Stimulated activated CD4-positive, alpha-beta T cell treated with anti-CD3 and anti-CD28 coated beads, Interleukin-12 subunit alpha, Interleukin-12 subunit beta, amount 100 ng/mL, for 48 hours (primary cell): ENCODE measurements at places on chromosomes 1 and 21.

GRCh38 chr1:91569411-91570119 lies 68.9 kb downstream of the CDC7 start:
- no peak for DNase-seq

DNA sequence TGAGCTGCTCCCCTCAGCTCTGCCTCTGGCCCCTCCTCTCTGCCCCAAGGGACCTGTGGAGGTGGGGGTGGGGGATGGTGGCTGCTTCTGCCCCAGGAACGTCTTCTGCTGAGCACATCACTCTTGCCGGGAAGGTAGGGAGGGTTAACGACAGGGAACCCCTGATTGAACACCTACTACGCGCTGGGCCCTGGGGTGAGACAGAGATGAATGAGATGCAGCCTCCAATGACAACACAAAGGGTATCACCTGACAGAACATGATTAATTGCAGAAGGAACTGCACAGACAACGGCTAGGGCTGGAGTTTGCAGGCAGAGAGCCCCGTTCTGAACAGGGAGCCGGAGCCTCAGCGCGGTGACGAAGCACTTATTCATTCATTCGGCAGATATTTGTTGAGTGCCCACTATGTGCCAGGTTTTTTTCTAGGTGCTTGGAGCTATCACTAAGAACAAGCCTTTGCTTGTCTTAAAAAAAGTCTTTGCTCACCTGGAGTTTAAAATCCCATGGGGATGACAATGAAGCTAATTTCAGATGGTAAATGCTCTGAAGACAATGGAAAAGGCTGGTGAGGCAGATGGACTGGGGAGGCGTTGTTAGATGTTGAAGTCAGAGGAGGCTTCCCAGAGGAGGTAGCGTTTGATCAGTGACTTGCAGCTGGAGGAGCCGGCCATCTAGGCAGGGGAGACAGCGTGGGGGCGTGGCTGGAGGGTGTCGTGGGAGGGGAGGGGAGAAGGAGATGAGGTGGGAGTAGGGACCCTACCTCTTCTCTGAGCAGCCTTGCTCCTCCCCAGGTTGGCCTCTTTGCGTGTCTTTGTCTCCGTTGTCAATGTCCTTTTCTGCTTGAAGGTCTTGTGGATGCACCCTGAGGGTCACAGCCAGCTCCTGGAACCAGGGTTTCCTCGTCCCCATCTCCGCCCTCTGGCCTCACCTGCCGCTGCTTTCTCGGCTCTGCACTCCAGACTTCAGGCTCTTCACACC lies 103.1 kb upstream of the CSF3R start:
- no peak for DNase-seq

GRCh38 chr1:111803951-111804350 lies 48.2 kb downstream of the DDX20 start:
- DNase-seq, result no peak

DNA sequence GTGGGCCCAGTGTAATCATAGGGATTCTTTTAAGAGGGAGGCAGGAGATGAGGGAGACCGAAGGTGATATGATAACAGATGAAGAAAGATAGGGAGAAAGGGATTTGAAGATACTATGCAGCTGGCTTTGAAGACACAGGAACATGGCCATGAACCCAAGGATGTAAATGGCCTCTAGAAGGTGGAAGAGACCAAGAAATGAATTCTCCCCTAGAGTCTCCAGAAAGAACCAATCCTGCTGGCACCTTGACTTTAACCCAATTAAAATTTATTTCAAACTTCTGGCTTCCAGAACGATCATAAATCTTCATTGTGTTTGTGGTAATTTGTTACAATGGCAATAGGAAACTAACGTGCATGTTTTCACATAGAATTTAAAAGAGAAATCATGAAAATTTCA lies 95.0 kb upstream of the GORAB start:
- DNase-seq, result no peak

- no peak for DNase-seq
Measured at GRCh38 chr1:63005812-63006211, 221.9 kb downstream of the ATG4C start.

GRCh38 chr1:217647791-217648190 lies 16.6 kb downstream of the SPATA17 start:
- no peak for DNase-seq

GRCh38 chr1:223443397-223443796 lies 50.2 kb downstream of the CCDC185 start:
- no peak for DNase-seq
